ENCODE measurements at places on chromosomes 6 and 20.

- DNase-seq = no peak
Observed at GRCh38 chr6:51704932-51705540, 382.4 kb downstream of the PKHD1 start.

GRCh38 chr20:53101992-53102760 lies 130.0 kb downstream of the TSHZ2 start:
- DNase-seq = no peak

DNA sequence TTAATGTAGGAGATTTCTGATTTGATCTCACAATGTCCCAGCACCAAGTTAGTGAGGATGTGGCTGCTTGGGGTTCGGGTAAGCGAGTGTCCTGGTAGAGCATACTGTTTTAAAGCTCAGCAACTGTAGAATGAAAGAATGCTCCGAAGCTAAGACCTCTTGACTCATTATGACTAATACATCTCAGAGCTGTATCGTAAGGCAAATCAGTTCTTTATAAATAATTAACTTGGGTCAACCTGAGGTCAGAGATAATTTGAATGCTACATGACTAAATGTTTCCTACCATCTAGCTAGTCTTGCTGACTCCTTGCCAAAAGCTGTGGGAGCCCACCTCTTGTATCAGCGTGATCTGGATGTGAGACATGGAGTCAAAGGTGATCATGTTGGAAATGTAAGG lies 128.8 kb upstream of the PDE7B start:
- DNase-seq = no peak

DNA sequence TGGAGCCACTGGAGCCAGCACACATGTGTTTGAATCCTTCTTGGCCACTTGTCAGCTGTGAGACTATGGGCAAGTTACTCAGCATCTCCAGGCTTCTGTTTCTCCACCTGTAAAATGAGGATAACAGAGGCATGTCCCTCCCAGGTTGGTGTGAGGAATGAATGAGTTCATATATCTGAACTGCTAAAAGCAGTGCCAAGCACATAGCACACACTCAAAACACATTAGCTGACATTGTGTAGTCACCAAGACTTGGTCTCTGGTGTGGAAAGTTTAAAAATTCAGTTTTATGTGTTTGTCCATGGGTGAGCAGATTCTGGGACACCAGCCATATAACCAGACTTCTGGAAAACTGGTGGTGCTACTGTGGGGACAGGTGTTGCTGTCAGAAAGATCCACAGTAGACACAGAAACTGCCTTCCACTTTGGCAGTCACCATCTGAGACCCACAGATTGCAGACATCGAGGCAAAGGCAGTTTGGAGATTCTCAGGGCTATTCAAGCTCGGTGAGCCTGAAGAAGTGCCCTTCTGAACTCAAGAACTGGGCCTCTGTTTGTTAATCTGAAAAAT lies 115.8 kb downstream of the MRPL14 start:
- DNase-seq = no peak

GRCh38 chr20:8812817-8813216 lies 256.1 kb upstream of the PLCB4 start:
- no peak for DNase-seq

DNA sequence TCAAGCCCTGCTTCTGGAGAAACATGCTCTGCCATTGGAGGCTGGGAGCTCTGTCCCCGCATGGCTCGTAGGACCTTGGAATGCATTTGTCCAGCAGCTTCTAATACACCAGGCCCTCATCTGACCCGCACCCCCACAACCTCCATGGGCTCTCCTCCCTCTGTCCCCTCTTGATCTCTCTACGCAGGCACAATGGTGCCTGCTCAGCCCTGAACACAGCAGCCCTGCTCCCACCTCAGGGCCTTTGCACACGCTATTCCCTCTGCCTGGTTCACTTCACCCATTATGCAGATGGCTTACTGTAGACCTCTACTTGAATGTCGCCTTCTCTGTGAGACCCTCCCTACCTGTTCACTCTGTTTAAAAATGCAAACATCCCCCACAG lies 27.0 kb upstream of the PTGIS start:
- no peak for DNase-seq

DNA sequence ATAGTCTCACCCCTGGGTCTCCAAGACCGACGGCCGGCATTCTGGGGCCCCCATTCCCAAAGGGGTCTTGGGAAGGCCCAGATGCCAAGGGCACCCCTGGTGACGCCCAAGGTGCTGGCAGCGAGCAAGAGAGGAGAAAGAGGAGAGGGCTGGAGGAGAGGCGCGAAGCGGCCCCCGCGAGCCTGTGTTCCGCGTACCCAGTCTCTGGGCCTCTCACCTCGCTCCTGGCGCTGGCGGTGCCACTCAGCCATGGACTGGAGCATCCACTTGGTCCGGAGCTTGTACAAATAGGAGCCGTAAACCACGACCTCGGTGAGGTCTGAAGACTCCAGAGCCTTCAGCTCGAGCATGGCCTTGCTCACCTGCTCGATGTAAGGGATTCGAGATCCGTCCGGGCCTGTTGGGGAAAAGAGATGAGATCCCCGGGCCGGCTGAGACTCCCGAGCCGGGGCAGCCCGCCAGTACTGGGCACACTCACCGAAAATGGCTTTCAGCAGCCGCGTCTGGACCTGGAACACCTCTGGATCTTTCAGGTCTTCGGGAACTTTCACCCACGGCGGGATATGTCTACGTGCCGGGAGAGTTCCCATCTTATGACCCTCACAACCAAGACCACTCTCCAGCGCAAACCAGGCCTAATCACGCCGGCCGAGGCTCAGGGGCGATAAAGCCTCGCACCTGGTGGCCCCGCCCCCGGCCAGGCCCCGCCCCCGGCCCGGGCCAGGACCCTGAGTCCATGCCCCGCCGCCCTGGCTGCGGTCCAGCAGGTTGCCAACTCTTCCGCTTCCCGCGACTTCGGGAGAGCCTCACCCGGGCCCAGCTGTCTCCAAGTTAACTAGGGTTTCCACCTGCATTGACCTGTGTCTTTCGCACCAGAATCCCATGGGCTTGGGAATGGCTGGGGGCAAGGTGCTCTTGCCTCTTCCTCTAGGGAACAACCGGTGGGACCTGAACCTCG lies at the start of gene DPPA5:
Gene DPPA5 (minus strand): TSS at position 641 of the 958 bp plus-strand sequence. CDS start 51 bp downstream, at position 590.
- DNase-seq = no peak

- no peak for DNase-seq
Observed at GRCh38 chr6:84605298-84605697, 159.1 kb downstream of the TBX18 start.

DNA sequence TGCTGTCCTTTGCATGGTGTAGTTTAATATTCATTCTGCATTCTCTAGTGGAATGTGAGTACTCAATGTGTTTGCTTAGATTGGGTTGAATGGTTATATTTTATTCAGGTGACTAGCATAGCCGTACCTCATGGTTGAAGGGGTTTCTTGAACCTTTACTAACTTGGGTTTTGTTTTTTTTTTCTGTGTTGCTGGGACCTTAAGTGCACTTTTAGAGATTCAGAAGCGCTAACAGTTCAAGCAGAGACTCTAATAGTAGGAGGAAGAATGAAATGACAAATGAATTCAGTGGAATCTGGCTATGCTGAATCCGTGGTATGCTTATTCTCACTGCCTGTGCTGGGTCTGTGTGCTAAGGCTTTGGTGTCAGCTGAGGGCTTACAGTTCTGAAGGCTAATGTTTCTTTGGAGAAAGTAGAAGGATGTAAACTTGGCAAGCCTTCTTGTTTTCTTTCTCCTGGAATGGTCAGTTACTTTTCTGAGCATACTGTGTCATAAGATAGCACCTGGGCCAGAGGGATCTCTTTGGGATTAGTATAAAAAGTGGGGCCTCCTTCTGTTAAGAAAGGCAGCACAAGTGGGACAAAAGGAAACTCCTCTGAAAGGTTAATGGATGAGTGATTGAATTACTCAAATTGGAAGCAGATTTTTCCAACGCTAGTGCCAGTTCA lies 28.7 kb downstream of the RNF144B start:
- no peak for DNase-seq

- DNase-seq = no peak
Observed at GRCh38 chr6:87183687-87184086, 28.3 kb downstream of the ZNF292 start.

DNA sequence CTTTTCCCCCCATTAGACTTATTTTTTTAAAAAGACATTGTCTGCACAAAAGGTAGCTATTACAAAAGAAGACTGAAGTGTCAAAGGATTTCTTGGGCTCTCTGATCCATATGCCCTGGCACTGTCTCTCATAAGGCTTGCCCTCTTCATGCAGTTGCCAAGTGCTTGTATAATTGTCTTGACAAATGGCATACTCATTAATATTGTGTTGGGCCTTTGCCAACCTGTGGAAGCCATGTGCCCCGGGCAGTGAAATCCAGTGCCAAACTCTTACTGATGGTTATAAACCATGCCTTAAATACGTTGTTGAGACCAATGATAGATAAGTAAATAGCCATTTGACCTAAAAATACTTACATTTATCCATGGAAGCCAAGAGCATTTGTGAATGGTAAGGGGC lies 98.1 kb downstream of the FARS2 start:
- no peak for DNase-seq

DNA sequence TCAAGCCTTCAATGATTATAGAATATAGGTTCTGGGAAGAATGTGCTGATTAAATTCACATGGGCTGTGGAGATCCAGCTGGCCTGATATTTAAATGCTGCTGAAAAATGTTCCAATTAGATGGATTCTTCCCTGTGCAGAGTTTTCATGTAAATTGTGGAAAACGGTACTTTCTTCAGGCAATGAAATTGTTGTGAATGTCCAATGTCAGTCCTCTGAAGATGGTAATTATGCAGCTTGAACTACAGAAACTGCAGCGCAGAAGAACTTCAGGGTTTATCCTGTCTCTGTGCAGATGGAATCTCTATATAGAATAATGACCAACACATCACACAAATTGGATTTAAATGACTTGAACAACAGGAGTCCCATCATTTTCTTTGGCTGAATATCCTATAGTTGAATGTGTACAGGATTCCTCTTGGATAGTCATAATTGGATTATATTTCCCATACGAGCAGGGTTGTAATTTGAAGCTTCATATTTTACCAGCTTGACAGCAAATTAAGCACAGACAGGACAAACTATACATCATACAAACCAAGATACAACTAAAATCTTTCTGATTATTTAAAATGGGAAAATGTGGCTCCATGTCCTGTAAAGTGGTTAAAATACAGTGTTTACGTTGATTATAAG lies 82.3 kb downstream of the CAP2 start:
- DNase-seq = no peak

DNA sequence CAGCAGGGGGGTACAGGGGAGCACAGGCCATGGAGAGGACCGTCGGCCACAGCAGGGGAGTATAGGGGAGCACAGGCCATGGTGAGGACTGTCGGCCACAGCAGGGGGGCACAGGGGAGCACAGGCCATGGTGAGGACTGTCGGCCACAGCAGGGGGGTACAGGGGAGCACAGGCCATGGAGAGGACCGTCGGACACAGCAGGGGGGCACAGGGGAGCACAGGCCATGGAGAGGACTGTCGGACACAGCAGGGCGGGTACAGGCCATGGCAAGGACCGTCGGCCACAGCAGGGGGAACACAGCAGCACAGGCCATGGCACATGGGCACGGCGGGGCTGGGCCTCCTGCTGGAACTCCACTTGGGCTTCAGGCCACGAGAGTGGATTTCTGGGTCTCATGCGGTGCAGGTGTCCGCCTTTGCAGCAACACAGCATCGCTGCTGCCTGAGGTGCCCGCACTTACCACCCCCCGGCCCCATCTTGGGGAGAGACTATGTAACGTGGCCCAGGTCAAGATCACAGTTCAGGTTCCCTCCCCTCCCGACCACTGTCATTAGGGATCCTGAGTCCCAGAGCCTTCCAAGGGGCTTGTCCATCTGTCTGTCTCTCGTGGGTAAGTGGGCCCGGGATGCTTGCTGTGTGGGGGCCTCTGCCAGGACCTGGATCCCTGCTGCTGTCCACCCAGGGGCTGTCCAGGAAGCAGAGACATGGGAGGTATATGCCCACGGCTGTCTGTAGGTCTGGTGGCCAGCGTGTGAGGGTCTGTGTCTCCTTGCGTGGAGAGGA lies 2.5 kb downstream of the NPBWR2 start:
- no peak for DNase-seq
